ENCODE measurements at places on chromosomes 13 and 19.

- DNase-seq, result no peak
These were observed 715.3 kb downstream of the OLFM4 start for GRCh38 chr13:53743906-53744305.

DNA sequence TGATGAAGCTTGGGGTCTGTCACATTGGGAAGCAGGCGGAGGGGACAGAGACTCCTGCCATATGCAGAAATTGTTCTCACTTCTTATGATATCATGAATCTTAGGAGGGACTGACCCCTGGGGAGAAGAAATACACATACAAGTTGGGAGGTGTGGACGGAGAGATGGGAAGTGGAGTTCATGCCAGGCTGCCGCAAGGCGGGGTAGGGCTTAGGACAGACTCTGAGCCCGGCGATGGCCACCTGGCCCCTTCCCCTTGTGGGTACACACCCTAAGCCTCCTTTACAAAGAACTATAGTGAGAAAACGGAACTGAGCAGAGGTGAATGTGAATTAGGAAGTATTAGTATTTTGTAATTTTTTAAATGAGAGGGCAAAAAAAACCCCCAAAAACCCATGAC lies 177.0 kb upstream of the IRS2 start:
- DNase-seq, result no peak

GRCh38 chr19:32032561-32032960 lies 312.8 kb upstream of the ZNF507 start:
- DNase-seq, result no peak

GRCh38 chr19:11227195-11227886 lies 12.1 kb upstream of the ANGPTL8 start:
- no peak for DNase-seq

DNA sequence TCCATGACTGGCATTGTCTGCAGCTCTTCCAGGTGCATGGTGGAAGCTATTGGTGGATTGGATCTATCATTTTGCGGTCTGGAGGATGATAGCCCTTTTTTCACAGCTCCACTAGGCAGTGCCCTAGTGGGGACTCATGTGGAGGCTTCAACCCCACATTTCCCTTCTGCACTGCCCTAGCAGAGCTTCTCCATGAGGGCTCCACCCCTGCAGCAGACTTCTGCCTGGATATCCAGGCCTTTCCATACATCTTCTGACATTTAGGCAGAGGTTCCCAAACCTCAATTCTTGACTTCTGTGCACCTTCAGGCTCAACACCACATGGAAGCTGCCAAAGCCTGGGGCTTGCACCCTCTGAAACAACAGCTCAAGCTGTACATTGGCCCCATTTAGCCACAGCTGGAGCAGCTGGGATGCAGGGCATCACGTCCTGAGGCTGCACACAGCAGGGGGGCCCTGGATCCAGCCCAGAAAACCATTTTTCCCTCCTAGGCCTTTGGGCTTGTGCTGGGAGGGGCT lies 800.2 kb upstream of the MIR17HG start:
- DNase-seq, result no peak

DNA sequence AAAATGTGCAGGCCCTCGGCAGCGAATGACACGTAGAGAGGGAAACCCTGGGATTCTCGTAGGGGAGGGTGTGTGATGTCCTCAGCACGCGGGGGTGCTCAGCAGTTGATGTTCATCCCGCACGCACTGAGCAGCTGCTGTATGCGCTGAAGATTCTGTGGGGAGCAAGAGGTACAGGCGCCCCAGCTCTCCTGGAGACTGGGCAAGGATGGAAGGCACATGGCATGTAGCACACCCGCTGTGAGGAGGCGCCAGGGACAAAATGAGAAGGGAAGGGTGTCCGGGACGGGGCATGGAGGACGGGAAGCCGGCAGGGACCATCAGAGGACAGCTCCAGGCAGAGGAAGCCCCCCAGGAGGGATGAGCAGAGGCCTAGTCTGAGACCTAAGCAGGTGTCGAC lies 15.4 kb downstream of the ATP11A start:
- no peak for DNase-seq

DNA sequence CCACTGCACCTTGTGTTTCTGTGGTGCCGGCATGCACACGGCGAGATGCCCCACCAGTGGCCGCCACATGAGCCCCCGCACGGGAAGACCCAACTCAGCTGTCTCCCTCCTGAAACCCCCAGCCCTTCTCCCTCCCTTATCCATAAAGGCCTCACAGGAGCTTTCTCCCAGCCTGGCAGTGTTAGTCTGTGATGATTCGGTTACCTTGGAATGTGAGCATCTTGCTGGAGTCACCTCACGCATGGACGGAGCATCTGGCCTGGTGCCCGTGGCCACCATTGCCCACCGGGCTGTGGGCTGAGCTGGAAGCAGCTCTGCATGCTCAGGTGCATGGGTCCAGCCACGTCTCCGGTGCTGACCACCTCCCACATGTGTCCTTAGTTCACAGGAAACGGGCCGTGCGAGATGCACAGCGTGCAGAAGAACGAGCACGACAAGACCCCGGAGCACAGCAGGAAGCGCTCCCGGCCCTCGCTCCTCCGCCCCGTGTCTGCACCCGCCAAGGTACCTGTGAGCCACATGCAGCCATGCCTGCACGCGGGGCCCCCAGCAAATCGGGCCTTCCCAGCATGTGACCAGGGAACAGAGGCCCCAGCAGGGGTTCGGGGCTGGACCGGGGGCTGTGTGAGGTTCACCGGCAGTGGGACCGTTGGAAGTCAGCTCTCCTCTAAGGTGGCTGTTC lies 22.0 kb downstream of the SIN3B start:
- no peak for DNase-seq

GRCh38 chr13:67148161-67148571 lies 82.0 kb downstream of the PCDH9 start:
- DNase-seq, result peak; percentile 3

DNA sequence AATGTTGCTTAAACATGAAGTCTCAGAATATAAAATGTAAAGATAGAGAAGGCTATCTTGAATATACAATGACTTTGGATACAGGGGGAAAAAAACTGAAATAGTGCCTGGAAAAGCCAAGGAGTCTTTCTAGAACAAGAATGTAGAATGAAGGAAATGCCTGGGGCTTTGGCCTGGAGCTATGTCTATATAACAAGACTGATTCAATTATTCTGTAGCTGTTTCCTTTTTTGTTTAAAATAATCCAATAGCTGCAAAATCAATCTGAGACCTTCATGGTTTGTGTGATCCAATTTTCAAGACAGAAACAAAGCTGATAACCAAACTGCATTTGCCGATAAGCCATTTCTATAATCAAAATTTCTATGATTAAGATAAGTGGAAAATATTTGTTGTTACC lies 530.9 kb upstream of the NBEA start:
- no peak for DNase-seq

GRCh38 chr13:52887165-52887564 lies 38.7 kb upstream of the PCDH8 start:
- no peak for DNase-seq

DNA sequence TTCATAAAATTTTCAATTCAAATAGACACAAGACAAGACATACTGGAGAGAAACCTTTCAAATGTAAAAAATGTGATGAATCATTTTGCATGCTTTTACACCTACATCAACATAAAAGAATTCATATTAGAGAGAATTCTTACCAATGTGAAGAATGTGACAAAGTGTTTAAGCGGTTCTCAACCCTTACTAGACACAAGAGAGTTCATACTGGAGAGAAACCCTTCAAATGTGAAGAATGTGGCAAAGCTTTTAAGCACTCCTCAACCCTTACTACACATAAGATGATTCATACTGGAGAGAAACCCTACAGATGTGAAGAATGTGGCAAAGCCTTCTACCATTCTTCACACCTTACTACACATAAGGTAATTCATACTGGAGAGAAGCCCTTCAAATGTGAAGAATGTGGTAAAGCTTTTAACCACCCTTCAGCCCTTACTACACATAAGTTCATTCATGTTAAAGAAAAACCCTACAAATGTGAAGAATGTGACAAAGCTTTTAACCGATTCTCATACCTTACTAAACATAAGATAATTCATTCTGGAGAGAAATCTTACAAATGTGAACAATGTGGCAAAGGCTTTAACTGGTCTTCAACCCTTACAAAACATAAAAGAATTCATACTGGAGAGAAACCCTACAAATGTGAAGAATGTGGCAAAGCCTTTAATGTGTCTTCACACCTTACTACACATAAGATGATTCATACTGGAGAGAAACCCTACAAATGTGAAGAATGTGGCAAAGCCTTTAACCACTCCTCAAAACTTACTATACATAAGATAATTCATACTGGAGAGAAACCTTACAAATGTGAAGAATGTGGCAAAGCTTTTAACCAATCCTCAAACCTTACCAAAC lies 24.6 kb upstream of the ZNF431 start:
- DNase-seq, result no peak

GRCh38 chr13:108407495-108407894 lies 138.0 kb downstream of the TNFSF13B start:
- no peak for DNase-seq

- DNase-seq, result no peak
These were observed 103.9 kb upstream of the CACNA1A start for GRCh38 chr19:13610039-13610691.

DNA sequence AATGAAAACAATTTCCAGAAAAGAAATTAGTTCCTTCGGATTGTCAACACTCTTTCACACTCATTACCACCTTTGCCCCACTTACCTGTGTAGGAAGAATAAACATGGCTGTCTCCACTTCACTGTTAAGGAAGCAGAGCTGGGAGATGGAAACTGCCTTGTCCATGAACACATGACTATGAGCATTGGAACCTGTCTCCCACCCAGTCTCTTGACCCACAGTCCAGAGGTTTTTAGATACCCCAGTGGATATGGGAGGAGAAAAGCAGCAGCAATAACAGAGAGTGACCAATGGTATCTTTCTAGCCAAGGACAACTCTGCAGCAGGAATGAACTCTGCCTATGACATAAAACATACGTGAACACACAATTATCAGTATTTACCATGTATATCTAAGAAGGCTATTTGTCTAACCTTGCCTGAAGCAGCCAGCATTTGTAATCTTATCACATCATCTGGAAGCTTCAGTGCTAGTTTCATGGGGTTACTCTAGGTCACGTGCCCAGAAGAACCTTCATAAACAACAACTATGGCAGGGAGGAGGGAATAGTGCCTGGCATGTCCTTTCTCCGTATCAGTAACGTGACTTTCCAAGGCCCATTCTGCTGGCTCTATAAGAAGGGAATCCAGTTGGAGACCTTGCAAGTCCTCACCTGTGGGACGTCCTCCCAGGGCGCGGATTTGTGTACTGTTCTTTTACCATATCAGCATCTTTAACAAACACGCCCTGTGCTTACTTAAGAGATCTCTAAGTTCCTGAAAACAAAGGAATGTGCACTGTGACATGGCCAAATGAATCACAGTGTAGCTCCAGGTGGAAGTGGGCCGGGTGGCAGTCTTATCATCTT lies 221.8 kb upstream of the UBL3 start:
- DNase-seq, result no peak

DNA sequence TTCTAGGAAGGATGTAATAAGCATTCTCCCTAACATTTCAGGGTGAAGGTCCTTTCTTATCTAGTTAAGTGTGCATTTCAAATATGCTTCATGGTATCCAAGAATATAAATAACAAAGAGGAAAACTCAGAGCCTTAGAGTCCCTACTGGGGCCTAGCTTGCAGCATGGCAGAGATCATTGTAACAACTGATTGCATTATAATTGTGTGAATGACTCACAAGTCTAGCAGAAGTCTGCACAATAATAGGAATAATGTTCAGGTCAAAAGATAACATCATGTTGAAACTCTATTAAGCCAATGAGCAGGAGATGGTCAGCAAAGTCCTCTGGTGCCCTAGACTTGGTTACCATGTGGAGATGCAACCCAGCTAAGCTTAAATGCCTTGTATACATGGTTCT lies 3.4 kb downstream of the POSTN start:
- peak; percentile 9 for DNase-seq

DNA sequence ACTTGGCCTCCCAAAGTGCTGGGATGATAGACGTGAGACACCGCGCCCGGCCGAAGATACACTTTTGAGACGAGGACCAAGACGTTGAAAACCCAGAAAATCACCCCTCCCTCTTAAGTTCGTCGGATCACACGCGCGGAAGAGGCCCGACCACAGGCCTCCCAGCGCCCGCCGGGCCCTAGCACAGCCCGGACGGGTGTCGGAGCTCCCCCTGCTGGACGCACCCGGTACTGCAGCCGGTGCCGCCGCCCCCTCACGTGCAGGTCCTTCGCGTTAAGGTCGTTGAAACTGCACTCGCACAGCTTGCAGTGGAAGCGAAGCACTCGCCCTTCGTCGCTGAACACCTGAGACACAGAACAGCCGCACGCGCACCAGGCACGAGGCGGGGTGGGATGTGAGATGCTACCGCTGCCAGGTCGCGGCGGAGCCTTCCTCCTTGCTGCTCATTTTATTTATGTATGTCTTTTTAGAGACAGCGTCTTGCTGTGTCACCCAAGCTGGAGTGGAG lies 35.7 kb upstream of the MATK start:
- peak; percentile 86 for DNase-seq

DNA sequence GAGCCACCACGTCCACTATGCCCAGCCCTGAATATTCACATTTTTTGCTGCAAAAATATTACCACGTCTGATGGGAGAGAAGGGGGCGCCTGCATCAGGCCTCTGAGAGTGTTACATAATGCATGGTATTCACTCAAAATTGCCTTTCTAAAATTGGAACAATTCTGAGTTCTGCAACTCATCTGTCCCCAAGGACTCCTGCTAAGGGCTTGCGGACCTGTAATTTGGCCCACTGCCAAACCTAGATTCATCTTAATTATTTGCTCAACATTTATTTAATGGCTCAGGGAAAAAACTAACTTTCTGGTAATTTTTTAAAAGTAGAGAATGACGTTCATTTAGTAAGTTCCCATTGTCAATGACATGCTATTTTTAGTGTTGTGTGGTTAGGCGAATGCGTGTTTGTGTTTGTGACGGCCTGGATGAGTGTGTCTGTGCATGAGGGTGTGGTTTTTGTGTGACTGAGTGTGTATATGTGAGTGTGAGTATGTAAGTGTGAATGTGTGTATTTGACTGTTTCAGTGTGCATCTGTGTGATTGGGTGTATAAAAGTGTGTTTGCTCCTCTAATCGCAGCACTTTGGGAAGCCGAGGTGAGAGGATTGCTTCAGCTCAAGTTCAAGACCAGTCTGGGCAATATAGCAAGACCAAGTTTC lies 8.8 kb downstream of the INAFM1 start:
- no peak for DNase-seq

- DNase-seq, result no peak
These were observed 9.9 kb upstream of the POP4 start for GRCh38 chr19:29596080-29596727.

DNA sequence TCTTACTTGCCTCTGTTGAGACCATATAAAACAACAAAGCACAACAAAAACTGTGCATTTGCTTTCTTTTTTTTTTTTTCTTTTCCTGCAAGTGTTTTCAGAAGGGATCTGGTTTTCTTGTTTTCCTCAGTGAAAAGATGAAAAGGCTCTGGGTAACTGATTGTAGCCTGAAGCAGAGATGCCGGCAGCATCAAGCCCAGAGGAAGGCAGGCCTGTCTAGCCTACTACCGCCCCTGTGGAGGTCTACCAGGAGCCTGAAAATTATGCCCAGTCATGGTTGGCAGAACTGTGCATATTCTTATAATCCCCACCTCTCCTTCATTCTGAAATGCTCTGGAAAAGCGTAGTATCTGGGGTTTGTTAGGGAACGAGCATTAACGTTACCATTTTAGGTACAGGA lies 32.6 kb upstream of the MEDAG start:
- DNase-seq, result no peak
